ENCODE measurements at places on chromosomes 5 and 9.

DNA sequence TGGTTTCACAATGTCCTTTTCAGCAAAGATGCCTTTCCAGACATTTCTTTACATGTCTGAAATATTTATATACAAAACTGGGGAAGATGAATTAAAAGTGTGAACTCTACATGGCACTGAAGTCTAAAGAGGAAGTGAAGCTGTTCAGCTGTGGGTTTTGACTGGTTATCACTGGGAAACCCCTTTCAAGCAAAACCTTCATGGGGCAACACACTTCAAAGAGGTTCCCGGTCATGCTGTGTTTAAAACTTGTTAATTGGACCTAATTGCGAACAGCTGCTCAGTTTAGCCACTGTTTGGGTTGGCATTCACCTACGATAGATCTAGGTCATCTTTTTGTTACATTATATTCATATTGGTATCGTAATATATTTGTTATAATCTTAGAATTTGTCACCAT lies 20.0 kb upstream of the GDNF start:
- peak; percentile 22 for DNase-seq

- peak; percentile 75 for DNase-seq
Measured at GRCh38 chr5:132369474-132370180, at the start of gene SLC22A5. Gene SLC22A5, plus strand, starts transcription at chr5:132369710. Its CDS starts 263 bp downstream, at chr5:132369973.

DNA sequence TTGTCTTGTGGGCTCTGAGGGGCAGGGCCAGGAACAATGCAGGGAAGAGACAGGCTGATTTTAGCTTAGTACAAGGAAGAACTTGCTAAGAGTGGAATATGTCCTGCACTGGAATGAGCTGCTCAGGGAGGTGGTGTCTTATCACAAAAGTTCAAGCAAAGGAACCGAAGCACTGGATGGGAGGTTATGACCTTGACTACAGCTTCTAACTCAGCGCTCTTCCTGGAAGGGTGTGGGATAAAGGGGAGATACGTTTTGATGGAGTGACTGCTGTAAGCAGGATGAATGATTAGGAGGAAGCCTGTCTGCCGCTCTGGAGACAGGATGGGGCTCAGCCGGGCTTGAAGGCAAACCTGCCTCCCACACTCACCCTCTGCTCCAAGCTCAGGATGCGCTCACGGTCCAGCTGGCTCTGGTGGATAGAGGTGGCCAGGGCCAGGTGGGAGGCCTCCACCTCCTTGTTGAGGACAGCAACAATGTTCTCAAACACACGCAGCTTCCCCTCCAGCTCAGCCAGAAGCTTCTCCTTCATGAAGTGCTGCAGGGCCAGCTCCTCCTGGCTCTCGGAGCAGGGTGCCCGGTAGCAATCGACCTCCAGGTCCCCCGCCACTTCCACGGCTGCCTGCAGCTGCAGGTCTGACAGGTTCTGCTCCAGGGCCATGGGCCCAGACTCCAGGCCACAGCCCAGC lies 13.5 kb downstream of the TRAF1 start:
- no peak for DNase-seq

DNA sequence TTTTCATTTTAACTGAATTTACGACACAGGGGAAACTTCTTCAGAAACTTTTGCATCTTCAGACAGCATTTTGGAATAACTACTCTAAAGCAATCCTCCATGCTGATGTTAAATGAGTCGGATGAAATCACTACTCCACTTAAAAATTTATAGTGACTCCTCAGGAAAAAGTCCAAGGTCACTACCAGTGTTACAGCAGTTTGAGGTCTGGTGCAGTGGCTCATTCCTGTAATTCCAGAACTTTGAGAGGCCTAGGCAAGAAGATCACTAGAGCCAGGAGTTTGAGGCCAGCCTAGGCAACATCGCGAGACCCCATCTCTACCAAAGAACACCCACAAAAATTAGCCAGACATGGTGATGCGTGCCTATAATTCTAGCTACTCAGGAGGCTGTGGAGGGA lies 5.9 kb upstream of the GAS1 start:
- DNase-seq, result no peak

- no peak for DNase-seq
Measured at GRCh38 chr9:77594963-77595362, 53.2 kb downstream of the GNA14 start.

DNA sequence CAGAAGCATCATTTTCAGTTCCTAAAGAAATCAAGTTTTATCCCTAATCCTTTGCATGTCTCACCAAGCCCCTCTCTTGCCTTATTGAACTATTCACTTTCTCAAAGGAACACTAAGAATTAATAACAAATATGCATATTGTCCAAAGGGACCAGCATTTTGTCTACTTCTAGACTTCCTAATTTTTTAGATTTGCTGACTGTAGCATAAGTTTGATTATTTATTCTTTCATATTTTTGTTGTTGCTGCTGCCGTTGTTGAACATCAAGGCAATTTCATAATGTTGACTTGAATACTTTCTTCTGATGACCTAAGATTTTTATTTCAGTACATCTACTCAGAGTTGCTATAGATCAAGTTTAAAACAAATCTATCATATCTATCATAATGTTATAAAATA lies 111.2 kb upstream of the HAPLN1 start:
- DNase-seq, result no peak

DNA sequence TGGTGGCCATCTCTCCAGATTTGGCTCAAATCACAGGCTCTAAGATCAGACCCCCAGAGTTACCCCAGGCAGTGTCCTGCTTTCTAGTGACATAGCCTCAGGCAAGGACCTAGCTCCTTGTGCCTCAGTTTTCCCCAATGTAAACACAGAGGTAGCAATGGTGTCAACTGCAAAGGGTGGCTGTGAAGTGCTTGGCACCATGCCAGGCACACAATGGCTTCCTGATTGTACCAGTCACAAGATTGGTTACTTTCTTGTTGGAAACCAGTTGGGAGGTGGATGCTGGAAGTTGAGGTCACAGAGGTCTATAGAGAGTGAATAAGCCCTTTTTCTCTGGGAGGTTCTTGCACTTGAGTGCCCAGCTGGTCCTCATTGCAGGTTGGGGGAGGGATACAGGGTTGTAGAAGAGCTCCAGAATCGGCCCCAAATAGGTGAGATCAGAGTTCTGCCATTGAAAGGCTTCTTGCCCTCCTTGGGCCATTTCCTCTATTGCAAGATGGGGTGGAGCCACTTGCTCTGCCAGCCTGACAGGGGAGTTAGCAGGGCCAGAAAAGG lies 2.3 kb downstream of the STKLD1 start:
- no peak for DNase-seq

DNA sequence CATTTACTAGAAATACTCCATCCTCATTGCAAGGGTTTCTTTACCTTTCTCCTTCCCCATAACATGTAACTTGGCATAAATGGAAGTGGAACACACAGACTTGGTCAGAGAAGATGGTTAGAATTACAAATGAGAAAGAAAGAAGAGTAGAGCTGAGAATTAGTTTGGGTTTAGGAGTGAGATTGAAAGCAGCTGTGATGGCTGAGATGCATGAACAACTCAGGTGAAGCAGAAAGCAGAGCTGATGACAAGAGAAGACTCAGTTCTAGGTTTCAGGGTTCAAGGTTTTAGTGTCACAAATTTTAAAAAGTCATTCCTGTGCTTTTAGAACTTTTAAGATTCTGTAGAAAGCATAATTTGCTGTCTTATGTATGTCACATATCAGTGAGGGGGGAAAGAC lies 54.0 kb downstream of the TMEM161B start:
- DNase-seq, result no peak

DNA sequence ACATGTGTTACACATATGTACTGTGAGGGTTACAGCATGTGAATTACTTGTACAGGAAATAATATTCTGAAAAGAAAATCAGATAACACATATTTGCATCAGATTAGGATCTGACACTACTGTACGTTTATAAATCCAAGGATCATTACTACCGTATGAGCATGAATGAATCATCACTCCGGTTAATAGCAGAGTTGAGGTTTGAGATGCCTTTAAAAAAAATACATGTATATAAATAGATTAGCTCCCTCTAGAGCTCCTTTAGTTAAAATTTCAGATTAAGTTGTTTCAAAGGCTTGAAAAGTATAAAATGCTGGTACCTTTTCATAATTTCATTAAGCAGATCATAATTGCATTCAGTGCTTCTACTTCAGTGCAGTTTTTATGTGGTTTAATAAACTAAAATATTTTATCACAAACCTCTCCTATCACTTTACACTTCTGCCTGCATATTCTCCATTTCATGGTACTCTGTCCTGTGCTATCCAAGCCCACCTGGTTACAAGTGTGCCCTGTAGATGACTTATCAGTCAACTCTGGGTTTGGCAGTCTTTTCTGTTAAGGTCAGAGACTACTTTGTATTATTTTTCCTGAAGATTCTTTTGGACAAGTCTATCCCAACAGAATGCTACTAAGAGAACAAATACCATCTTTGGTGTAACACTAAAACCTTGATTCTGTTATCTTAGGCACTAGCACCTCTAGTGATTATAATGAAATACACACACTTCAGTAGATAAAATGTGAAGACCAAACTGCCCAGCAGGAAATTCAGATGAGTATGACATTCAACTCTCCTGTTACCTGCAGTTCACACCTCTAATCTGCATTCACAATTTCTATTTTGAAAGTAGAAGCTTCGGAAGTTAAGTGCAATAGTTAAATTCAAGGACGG lies 48.0 kb upstream of the POU5F2 start:
- DNase-seq, result peak; percentile 27

DNA sequence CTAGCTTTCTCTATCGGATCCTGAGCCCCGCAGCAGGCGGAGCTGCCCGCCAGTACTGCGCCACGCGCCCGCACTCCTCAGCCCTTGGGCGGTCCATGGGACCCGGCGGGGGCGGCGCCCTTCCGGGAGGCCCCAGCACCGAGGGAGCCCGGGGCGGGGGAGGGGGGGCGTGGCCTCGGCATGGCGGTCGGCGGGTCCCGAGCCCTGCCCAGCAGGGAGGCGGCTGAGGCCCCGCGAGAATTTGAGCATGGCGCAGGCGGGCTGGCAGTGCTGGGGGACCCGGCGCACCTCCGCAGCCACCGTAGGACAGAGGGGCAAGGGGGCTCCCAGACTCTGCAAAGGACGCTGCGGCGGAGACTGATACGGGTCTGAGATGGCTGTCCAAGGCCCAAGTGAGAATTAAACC lies 6.8 kb downstream of the ZDHHC11B start:
- no peak for DNase-seq

- DNase-seq, result no peak
Measured at GRCh38 chr9:4371108-4371507, 71.2 kb upstream of the GLIS3 start.

DNA sequence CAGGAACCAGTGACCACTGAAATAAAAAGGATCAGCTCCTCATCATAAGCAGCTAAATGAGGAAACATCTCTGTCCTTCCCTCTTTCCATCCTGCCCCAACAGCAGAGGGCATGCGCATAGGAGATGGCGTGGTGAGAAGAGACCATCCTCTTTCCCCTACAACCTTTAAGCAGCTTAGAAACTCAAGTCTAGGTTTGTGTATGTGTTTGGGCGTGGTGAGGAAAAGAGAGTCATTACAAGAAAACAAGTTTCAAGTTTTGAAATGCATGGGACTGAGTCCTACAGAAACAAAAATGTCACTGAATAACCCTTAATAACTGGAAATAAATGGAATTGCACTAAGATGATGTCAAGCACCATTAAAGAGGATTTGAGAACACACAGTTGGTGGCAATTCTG lies 96.4 kb upstream of the IL12B start:
- no peak for DNase-seq

- no peak for DNase-seq
Measured at GRCh38 chr5:61600945-61601511, 269.0 kb downstream of the ZSWIM6 start.

- no peak for DNase-seq
Measured at GRCh38 chr5:154313360-154314017, 123.0 kb downstream of the GALNT10 start.

DNA sequence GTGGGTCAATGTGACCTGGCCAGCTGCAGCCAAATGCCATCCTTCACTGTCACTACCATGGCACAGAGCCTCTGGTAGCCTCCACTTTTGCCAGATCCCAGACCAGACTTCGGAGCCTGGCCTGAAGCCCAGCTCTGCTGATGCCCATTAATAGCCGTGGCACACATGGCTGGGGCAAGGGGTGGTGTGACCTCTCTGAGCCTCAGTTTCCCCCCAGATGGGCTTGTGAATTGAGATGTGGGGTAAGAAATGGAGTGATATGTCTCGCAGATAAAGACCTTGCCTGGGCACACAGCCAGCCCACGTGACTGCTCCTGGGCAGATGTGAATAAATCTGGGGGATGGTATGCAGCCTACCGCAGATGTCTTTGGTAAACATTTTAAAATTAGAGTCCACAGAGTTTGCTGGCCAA lies 13.9 kb downstream of the SUSD3 start:
- DNase-seq, result no peak

DNA sequence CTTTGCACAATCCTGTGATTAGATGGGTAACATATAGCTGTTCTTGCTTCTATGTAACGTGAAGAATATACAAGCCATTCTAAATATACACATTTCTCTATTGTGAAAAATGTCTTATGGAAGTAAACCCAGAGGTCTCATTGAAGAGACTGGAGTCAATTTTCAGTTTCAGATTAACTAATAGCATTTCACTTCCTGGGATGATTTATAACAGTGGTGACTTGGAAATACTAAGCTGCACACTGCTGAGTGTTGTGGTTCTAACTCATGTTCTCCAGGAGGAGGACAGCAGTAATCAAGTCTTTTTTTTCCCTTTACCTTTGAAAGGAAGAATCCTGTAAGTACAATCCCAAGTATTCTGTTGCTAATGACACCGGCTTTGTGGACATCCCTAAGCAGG lies 3.3 kb downstream of the CTSL start:
- no peak for DNase-seq

All from NCI-H1417 (cell line).